Activated naive CD4-positive, alpha-beta T cell treated with anti-CD3 and anti-CD28 coated beads, Interleukin-2, amount 10 ng/mL, durations not matched to agents 5 hours and 36 hours (primary cell): ENCODE measurements at places on chromosomes 13 and 19. TPM values are rescaled to one million over a fixed set of nuclear protein-coding genes. Genes with fewer than 3 reads are reported as not detected.

Gene DMRTC2
- total RNA-seq: not detected

Gene KCNK6
- total RNA-seq: 13.5 TPM

Gene PROZ
- not detected for total RNA-seq

Gene DIAPH3
- 15.7 TPM for total RNA-seq

Gene ZNF667
- 0.24 TPM for total RNA-seq

Gene CYP4F11
- total RNA-seq: not detected

Gene SIGLEC6
- 1.0 TPM for total RNA-seq

Gene CPB2
- not detected for total RNA-seq

Gene SIGLEC5
- total RNA-seq: not detected

Gene CAPS
- total RNA-seq: 22.1 TPM

Gene GRK1
- not detected for total RNA-seq

Gene OR7A5
- not detected for total RNA-seq

Gene CYP2A6
- total RNA-seq: not detected

Gene TNFSF9
- 0.71 TPM for total RNA-seq

Gene NLRP5
- not detected for total RNA-seq

Gene CEACAM7
- total RNA-seq: not detected

Gene ZBTB7A
- 47.2 TPM for total RNA-seq

Gene KLK12
- total RNA-seq: not detected

Gene ANKLE1
- total RNA-seq: 7.0 TPM

Gene PGPEP1
- total RNA-seq: 36.7 TPM

Gene PLEKHF1
- total RNA-seq: 42.3 TPM

Gene NALCN
- not detected for total RNA-seq

Gene OPA3
- total RNA-seq: 15.2 TPM

Gene LGI4
- total RNA-seq: 1.0 TPM

Gene AMER2
- total RNA-seq: not detected

Gene C19orf44
- 2.8 TPM for total RNA-seq
